ENCODE measurements at places on chromosomes 5 and 9. TPM values are rescaled to one million over a fixed set of nuclear protein-coding genes. Genes with fewer than 3 reads are reported as not detected.

The KCNV2 gene
- 0.09 TPM for polyA plus RNA-seq

DNA sequence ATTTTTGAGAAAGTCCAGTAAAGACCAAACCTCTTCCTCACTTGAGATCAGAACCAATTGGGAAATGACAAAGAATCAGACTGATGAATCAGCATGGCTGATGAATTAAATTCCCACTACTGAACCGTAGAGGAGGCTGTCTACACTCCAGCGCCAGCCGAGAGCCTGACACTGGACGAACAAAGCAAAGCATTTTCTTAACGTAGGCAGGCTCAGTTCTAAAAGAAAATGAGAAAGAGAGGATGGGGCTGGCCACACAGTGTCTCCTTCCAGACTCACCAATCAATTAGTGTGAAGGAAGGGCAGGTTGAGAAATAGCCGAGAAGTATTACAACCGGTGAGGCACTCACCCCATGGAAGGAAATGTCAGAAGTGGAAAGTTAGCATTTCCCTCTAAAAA lies 49.4 kb downstream of the ITGA1 start:
- DNase-seq, result no peak

DNA sequence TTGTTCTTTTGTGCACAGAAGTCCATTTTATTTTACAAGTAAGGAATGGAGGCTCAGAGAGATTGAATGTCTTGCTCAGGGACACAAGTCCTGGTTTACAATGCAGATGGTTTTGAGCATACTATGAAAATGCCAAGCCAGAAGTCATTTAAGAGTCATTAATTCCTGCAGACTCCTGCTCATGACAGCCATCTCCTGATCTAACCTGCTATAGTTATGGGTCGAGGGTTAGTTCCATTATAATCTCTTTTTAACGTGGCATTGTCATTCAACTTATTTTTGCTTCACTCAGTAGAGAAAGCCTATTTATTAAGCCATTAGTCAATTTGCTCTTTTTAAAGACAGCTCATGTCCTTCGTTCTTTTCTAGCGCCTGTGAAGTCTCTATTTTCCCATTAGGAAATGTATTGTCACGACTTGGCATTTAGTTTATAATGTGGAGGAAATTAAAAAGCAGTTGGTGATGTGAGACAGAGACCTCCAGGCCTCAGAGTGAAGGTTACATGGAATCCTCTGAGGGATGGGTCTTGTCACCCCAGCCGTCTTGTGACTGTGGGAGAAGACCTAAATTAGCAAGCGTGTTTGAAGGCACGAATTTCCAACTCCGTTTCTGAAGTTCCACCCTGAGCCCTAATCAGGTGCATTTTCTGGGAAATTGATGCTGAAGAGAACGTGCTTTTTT lies 84.1 kb downstream of the ACTBL2 start:
- DNase-seq, result no peak

DNA sequence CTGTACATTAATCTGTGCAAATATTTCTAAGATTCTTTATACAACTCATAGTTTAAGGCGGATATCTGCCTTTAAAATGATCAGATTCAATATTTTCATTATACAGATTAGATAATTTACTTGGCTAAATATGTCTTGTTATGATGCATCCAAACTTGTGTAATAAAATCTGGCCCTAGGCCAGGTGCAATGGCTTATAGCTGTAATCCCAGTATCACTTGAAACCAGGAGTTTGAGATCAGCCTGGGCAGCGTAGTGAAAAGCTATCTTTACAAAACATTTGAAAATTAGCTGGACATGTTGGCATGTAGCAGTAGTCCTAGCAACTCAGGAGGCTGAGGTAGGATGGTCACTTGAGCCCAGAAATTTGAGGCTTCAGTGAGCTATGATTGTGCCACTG lies 2002.2 kb upstream of the ACO1 start:
- no peak for DNase-seq

DNA sequence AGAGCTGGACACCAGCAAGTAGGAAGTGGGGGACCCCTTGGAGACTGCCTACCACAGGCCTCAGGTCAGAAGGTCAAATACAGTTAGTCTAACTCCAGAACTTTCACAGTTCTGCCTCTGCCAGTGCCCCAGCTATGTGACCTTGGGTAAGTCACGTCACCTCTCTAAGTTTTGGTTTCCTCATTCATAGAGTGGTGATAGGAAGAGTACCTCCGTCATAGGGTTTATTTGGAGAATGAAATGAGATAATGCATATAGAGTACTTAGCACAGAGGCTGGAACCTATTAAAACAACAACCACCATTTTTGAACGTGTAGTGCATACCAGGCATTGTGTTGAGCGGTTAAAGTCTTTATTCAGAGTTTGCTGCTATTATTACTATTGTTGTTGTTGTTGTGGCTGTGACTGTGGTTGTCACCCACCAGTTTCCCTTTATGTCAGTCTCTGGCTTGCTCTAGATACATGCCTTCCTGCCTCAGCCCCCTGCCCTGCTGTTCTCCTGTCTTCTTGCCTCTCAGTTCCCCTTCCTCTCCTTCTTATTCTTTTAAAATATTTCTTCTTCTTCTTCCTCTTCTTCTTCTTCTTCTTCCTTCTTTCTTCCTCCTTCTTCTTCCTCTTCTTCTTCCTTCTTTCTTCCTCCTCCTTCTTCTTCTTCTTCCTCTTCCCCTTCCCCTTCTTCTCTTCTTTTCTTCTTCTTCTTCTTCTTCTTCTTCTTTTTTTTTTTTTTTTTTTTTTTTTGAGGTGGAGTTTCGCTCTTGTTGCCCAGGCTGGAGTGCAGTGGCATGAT lies 67.8 kb downstream of the RALGPS1 start:
- no peak for DNase-seq

DNA sequence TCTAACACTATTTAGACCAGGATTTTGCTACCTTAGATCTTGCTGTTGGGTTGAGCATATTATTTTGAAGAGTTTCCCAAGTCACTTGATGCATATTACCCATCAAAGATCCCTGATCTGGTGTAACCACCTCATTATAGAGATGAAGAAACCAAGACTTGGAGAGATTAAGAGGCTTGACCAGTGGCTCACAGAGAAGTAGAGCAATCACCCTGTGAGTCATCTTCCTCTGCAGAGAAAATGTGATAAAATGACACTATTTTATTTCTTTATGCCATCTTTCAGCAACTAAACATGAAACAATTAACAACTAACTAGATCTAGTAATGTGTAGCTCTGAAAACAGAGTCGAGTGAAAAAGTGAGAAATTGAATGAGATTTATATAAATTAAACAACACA lies 76.1 kb downstream of the KIF4B start:
- no peak for DNase-seq

- DNase-seq, result no peak
Measured at GRCh38 chr5:173707392-173707791, 90.9 kb upstream of the BOD1 start.
